Vagina (tissue), 2 donors: ENCODE measurements at places on chromosomes 6 and 20.

DNA sequence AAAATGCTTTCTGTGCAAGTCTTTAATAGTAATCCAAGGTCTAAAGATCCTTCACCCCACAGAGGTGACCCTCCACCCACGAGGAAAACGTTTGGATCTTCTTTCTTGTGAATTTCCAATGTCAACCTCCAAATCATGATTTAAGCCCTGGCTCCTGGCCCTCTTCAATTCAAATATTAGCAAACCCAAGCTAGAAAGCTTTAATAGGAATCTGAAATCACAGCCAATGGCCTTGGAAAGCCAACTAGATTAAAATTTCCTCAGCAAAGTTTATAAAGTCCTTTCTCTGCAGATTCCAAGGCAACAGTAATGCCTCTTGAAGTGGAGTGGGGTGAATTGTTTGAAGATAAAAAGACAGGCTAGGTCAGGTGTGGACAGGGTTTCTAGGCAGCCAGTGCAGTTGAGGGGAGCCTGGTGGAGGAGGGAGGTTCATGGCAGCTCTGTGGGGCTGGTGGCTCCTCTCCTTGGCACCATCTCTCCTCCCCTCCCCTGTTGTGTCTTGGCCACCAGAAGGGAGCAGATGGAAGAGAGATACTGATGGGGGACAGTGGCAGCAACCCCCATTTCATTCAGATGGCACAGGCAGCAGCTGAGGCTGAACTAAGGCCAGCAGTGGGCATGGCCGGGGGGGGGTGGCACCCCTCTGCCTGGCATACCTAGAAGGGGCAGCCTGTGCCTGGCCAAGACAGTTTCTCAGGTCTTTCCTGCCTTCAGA lies 12.0 kb upstream of the UQCC2 start:
- no peak for DNase-seq

DNA sequence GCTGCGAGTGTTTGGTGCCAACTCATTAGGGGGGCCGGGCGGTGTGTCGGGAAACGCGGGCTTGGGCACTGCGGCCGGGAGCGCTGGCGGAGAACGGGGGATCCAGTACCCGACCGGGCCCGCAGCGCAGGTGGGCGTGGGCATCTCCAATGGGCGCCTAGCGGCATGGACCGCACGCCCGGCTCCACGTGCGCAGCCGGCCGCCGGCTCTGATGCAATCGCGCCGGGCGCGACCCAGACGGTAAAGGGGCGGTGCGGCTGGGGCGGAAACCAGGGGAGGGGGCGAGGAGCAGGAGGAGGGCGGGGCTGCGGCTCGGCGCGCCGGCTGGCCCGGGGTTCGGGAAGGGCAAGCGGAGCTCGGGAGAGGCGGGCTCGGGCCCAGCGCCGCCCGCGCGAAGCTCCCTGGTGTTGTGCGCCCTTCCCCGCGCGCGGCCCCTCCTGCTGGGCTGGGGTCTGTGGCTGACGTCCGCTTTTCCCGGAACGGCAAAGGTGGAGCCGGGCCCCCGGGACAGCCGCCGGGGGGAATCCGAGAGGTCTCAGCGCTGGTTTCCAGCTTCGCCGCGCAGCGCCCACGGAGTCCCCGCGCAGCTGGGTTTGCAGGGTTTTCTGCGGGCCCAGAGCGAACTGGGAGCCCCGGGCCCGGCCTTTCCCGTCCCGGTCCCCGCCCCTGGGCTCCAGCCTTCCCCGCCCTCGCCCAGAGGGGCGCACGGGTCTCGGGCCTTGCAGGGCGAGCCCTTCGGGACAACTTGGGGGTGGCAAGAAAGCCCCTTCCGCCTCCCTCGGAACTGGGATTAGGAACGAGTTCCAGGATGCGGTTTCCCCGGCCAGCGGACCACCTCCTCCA lies 867 bp downstream of the MTHFD1L start:
- no peak for DNase-seq

- no peak for DNase-seq
These were observed 324.2 kb upstream of the MAN1A1 start for GRCh38 chr6:119673741-119674140.

- DNase-seq = no peak
These were observed 35.0 kb downstream of the BTBD9 start for GRCh38 chr6:38604700-38605099.

DNA sequence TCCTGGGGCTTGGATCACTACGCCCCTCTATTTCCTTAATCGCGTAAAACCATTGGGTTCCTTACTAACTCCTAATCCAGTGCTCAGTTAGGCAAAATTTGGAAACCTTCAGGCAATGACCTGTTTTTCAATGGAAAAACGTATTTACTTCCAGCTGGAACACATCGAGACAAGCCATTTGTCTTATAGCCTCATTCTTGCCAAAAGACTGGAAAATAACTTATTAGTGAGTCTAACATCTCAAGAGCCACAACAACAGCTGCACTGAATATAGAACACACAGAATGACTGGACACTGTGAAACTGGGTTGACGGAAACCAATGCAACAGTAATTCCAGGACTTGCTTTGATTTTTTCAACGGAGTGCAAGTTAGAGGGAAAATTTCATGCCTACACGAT lies 125.2 kb upstream of the MAP3K7 start:
- DNase-seq = no peak

GRCh38 chr20:50333131-50333670 lies 142.6 kb downstream of the CEBPB start:
- no peak for DNase-seq

- DNase-seq = no peak
These were observed 25.0 kb downstream of the TAB2 start for GRCh38 chr6:149342525-149342924.

GRCh38 chr6:168493976-168494375 lies 53.0 kb downstream of the SMOC2 start:
- no peak for DNase-seq

DNA sequence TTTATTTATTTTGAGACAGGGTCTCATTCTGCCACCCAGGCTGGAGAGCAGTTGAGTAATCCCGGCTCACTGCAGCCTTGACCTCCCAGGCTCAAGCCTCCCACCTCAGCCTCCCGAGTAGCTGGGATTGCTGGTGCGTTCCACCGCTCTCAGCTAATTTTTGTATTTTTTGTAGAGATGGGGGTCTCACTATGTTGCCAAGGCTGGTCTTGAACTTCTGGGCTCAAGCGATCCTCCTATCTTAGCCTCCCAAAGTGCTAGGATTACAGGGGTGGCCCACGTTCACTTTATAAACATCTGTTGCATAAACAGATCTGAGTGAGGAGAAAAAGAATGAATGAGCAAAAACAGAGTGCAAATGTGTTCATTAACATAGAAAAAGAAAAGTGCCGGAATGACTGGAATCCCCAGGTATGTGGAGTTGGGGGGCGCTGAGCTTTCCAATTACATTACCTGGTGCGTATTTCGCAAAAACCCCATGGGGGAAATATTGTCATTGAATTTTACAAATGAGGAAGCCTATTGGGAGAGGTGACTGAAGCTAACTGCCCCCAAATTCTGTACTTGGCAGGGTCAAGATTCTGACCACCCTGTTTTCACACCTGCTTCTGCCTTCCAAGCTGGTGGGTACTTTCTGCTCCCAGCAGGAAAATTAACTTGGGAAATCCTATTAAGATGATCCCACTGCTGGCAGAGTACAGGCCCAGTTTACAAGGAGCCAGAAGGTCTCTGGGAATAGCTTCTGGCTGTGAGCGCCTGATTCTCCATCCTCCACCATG lies 207.7 kb upstream of the JARID2 start:
- no peak for DNase-seq

GRCh38 chr20:13221313-13221672 lies 219 bp downstream of the ISM1 start:
- DNase-seq = no peak

DNA sequence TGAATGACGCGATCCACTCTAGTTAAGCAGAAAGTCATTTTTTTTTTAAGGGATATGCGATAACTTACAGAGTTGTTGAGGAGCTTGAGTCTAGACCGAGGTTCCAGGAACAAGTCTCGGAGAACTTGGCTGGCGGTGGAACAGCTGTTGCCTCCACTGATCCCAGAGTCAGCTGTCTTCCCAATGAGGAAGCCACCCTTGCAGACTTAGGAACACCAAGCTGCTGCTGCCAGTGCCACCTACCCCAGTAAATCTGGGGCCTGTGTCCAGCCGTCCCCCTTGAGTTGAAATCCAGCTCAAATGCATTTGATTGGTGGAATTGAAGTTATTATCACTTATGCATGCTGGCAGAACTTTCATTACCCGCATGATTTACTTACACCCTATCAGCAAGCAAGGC lies 6.7 kb downstream of the PFDN4 start:
- no peak for DNase-seq

DNA sequence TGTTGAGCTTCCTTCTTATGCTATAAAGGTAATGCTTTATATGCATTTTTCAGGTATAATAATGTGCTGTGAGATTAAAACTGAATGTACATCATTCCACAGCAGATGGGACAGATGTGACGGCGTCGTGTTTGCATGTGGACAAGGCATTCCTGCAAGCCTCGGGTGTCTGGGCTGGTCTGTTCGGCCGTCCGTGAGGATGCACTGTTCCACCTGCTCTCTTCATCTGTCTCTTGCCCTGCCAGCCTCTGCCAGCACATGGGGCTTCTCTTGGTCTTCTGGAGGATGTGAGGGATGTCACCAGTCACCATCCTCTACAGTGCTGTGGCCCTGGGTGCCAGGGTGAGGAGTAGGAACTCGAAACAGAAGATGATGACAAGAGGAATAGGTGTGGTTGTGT lies 223.2 kb downstream of the ERMARD start:
- DNase-seq = no peak

GRCh38 chr6:87122477-87122876 lies 27.6 kb upstream of the CGA start:
- no peak for DNase-seq

- no peak for DNase-seq
These were observed 57.3 kb upstream of the TSHZ2 start for GRCh38 chr20:52914870-52915269.

- DNase-seq = no peak
These were observed 116.0 kb upstream of the CITED2 start for GRCh38 chr6:139490482-139490881.

- no peak for DNase-seq
These were observed 177.5 kb downstream of the CDC5L start for GRCh38 chr6:44564906-44565524.

- DNase-seq = no peak
These were observed 42.6 kb upstream of the ZNFX1 start for GRCh38 chr20:49320460-49320859.

DNA sequence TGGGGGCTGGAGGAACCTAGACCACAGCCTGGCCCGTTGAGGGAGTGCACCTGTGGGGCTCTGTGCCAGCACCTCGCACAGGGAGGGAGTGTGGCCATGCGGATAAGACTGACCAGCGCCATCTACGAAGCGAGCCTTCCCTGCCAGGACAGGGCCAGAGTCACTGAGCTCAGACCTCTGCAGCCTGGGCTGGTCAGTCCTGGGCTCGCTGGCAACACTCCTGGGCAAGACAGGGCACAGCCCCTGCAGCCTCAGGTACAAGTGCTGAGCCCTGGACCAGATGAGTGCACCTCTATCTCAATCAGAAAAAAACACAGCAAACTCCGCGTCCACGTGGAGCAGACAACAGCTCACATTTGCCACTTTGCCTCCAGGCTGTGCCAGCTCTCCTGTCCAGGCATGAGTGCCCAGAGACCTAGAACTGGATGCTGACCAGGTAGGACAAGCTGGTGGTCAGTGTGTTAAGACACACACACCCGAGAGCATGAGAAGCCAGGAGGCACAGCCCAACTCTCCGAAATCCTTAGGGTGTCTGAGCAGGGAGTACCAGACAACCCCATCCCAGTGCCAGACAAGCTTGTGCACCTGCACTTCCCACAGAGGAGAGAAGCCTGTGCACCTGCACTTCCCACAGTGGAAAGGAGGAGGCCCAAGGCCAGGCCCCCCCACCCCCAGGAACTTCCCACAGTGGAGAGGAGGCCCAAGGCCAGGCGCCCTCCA lies 4.9 kb downstream of the ARFRP1 start:
- no peak for DNase-seq

DNA sequence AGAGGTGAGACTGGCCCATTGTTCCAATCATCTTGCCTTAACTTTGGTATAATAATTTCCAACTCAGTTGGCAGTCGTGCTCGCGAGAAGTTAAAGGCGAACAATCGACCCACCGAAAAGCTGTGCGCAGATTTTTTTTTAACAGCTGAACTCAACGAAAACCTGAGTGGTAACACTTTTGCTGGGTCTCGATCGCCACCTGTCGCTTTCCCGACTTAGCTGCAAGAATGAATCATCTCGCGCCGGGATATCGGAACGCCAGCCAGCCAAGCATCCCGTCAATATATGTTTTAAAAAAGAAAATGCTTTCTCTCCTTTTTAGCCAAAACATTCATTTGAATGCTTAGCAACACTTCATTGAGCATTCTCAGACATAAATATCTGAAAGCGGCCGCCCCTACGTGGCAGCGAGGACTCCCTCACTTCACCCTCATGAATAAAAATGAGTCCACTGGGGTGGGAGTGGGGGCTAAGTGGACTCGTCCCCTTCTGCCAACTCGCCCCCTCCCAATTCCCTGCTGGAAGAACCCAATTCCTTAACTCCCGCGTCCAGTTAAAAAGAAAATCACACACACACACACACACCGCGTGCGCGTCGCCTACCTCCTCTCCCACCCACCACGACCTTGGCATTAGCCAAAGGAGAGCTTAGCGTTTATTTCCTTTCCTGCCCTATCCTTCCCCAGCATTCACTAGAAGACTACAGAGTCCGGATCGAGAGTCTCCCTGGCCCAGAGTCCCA lies 1.5 kb downstream of the COL12A1 start:
- no peak for DNase-seq

DNA sequence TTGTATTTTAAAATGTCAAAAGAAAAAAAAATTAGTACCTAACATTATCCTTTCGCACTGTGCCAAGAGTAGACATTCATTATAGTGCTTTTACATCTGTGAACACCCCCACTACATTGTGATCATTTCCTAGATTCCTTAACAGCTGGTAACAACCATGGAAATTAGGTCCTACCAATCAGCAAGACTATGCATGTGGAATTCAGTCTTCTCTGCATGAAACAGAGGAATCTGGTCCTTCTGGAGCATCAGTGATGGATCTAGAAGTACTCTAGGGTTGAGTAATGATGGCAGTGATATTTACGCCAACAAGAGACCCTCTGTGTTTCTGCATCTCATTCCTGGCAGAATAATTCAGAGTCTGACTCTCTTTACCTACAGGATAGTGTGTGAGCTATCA lies 9.4 kb downstream of the OR12D1 start:
- no peak for DNase-seq

GRCh38 chr6:99236010-99236409 lies 113.5 kb downstream of the FAXC start:
- DNase-seq = no peak

DNA sequence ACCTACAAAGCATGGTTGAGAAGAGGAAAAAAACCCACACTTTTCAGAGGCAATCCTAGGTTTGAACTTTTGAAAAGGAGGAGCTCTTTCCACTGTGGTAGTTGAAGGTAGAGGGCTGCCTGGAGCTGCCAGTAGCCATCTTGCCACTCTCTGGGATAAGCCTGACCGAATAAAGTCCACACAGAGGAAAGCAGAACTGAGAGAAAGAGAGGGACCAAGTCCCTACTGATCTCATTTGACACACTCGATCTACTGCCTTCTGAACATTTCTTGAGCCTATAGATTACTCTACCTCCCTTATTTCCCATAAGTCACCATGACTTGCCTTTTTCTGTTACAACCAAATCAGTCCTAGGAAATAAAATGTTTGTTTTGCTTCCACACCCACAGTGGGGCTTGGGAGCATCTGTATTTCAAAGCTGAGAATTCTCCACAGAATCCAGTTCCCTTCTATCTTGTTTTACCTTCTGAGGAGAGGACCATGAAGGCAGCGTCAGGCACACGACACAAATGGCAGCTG lies 147.0 kb upstream of the PTPRK start:
- DNase-seq = no peak
